ENCODE measurements at places on chromosomes 11 and 22.

GRCh38 chr11:98531576-98531975, 489.2 kb upstream of the CNTN5 start:
- DNase-seq = no peak

DNA sequence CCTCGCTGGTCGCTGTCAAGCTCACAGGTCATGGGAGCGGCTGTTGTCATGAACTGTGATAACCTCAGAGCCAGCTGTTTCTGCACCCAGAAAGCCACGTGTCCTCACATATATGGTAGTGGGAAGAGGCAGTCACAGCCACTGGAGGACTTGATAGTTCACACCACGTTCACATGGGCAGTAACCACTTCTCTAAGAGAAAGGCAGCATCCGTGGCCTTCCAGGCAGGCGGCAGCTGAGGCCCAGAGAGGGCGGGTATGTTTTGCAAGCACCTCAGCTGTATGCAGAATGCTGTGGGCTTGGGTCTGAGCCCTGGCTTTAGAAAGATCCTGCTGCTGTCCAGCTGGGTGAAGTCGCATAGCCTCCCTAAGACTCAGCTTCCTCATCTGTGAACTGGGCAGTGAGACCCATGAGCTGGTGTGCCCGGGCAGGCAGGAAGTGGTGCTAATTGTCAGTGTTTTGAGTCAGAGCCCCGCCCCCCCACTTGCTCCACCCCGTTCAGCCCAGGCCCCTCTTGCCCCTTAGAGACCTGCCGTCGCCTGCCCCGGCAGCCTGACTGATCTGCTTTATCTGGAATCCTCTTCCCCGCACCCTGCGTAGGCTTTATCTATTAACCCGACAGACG, 13.3 kb downstream of the TTC38 start:
- DNase-seq = peak; percentile 24

DNA sequence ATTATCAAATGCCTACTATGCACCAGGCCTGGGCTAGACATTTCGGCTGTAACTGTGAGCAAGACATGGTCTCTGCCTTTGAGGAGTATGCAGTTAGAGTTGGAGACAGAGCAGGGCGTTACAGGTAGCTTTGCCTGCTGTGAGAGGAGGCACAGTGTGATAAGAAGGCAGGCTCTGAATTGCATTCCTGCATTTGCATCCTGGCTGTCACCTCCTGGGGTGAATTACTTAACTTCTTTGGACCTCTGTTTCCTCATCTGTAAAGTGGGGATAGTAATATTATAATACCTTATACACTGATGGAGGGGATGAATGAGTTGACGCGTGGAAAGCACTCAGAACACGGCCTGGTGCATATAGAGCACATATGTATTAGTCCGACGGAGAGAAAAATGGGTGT, 118.1 kb upstream of the ARHGAP20 start:
- no peak for DNase-seq

DNA sequence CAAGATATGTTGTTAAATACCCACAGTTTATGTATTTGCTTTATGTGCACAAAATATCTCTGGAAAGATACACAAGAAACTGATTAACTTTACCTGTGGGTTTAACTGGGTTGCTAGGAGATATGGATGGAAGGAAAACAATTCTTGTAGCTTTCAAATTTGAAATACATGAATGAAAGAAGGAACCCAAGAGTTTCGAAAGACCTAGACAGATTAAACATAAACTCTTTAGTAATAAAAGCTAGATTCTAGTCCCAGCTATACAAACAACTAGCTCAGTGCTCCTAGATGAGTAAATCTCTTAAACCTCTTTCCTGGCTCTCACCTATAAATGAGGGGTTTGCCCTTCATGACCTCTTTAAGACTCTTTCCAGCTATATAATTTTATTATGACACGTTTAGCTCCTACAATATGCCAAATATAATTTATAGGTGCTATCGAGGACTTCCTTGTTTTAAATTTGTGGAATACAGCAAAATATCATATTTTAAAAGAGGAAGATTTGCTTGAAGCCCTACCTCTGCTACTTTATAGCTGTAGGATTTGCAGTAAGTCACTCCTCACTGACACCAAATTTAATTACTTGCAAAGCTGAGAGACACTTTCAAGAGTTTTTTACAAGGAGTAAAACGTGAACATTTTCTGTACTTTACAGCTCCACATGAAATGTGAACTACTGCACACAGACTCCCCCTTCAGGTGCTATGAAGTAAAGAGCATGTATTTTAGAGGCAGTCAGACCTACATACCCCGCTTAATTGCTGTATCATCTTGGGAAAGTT, 50.7 kb downstream of the RRAS2 start:
- no peak for DNase-seq

GRCh38 chr11:2387266-2387987, 10.3 kb downstream of the CD81 start:
- DNase-seq = no peak

DNA sequence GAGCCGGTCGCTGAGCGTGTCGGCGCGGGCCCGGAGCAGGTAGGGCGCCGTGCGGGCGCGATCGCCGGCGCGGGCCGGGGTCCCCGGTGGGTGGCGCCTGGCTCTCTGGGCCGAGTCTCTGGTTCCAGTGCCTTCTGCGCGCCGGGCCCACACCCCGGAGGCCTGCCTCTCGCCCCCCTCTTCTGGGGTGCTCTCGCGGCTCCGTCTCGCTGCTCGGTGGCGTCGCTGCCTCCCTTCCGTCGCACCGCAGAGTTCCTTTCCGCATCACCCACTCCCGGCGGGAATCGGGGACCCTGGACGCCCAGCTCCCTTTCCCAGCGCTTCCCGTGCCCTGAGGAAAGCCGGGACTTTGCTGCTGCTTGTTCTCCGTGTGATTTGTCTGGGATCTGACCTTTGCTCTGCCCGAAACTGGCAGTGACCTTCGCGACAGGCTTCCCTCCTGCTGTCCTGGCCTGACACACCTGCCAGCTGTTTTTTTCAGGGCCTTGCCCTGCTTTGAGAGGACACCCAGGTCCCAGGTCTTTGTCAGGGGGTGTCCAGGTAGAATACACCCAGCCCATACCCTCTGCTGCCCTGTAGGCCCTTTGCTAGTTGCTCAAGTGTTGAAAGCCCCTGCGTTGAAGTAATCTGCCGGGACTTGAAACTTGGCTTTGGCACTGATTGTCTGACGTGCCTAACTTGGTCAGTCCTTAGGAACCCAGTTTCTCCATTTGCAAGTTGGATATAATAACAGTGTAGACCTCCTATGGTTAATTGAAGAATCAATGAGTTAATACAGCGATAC, 711 bp downstream of the FDX1 start:
- peak; percentile 16 for DNase-seq

DNA sequence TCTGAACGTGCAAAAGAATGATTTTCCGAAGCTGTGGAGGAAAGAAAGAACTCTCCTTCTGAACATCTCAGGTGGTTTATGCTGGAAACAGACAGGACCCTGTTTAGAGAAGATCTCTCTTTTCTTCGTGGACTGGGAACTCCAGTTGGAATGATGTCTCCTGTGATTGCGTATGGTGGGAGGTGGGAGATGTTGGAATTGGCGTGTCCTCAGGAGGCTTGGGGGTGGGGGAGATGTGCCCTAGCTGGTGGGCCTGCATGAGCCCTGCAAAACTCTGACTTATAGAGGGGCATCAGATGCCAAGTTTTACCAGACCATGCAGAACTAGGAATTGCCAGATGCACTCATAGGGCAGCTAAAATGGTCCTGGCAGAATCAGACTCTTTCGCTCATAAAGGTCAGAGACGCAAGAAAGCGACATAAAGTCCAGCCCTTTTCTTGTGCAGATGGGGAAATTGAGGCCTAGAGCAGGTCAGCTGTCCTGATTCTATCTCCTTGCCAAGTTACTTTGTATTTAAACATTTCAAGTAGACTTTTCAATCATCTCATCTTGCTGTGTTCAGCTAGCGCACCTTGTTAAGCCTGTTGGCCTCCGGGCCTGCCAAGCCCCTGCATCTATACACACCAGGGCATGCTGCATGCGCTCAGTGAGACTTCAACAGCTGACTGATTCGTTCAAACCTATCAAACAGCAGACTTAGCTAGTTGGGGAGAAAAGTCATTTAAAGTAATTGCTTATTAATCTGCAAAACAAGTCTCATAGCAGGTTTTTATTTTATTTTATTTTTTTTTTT, 34.2 kb upstream of the EHF start:
- no peak for DNase-seq

- DNase-seq = no peak
These were observed 21.6 kb upstream of the LMO1 start for GRCh38 chr11:8285228-8285627.

DNA sequence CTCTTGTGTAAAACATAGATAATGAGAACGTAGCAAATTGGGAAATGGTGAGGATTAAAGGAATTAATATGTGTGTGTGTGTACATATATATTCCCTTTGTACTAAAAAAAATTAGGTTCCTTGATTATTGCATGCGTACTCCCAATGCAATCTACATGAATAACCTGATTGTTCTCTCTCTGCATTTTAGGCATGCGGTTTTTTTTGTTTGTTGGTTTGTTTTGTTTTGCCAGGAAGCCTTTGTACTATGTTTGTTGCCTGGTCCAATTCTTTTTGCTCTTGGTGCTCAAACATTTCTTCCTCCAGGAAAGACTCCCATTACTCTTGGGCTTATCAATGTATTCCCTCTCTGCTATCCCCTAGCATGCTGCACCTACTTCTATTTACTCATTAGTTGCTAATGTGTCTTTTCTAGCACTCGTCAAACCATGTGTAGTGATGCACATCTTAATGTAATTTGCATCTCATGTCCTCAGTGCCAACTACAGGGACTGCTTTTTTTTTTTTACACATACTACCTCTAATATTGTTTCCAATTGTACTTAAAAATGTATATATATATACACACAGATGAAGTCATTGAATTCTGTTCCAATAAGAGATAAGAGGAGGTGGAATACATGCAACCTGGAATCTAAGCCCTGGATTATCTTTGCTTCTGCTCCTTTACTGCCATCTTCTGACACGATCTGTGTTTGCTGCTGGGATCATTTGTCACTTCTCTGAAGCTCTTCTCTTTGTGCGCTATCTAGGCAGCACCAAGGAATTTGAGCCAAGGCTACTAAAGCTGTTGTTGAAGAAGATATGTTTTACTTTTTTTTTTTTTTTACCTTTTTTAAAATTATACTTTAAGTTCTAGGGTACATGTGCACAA, 197.2 kb upstream of the ANO3 start:
- peak; percentile 16 for DNase-seq

GRCh38 chr11:113351480-113351879, 36.1 kb upstream of the ANKK1 start:
- DNase-seq = no peak

- no peak for DNase-seq
These were observed 196.7 kb upstream of the TBCEL start for GRCh38 chr11:120827198-120827597.

DNA sequence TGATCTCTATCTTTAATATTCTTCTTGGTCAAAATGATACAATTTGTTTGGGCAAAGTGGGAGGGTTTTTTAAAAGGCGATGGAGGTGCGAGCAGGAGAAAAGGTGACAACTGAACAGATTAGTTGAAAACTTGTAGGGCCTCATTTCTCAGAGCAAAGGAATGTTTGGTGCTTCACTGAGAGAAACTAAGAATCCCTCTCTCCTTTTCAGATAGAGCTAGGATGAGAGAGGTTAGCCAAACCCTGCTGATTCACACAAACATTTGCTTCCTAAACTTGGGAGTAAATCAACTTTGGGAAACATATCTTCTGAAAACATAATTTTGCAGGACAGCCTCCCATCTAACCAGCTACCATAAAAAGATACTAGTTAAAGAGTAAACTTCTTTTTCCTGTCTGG, 57.0 kb downstream of the PHF21A start:
- DNase-seq = no peak

DNA sequence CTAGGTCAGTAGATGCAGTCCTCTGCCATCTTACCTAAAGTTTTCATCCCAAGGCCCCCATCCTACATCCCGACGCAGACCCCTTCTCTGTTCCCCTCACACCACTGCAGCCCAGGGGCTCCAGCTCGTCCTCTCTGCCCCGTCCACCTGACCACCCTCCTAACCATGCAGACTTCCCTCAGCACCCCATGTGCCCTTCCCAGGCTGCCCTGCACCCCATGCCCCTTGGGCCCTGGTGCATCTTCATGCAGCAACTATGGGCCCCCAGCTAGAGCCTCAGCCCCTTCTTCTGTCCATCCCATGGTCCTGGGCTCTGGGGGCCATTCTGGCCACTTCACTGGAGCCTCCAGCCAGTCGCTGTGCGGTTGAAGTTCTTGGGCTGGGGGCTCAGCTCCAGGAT, 2.9 kb downstream of the PRR33 start:
- DNase-seq = no peak

DNA sequence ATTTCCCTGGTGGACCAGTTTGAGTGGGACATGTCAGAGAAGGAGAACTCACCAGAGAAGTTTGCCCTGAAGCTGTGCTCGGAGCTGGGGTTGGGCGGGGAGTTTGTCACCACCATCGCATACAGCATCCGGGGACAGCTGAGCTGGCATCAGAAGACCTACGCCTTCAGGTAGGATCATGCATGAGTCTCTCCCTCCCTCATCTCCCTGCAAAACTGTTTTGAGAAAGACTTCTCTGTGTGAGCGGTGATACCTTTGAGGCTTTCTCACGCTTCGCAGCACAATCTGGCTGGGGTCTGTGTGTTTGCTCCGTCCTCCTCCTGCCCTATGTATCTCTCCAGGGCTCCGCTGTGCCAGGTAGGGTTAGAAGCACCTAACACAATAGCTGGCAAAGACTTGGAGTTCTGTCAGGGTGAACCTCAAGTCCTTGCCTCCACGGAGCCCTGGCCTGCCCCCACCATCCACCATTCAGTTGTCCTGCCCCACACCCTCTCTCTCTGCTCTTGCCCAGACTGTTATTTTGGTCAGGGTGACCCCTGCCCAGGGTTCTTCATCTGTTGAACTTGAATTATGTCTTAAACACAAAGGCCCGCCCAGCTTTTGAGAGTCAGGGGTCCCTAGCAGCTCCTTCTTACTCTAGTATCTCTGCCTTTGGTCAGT, 13.4 kb downstream of the DERL3 start:
- DNase-seq = no peak

GRCh38 chr11:7547687-7548086, 33.9 kb downstream of the PPFIBP2 start:
- DNase-seq = no peak

Data from mucosa of gallbladder (tissue), 1 donor.